Globus pallidus (tissue), 1 donor: ENCODE measurements at places on chromosomes 4 and X.

GRCh38 chr4:75922588-75922987 is 18.2 kb downstream of the NAAA start:
- no peak for DNase-seq

DNA sequence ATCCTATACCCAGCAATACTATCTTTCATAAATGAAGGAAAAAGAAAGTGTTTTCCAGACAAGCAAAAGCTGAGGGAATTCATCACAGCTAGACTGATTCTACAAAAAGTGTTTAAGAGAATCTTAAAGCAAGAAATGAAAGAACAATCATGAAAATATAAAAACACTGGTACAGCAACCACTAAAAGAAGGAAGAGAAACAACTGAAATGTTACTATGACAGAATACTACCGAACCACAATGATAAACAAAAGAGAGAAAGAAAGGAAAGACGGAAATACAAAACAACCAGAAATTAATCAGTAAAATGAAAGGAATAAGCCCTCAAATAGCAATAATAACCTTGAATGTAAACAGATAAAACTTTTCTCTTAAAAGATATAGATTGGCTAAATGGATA is 110.8 kb upstream of the AFF2 start:
- no peak for DNase-seq

DNA sequence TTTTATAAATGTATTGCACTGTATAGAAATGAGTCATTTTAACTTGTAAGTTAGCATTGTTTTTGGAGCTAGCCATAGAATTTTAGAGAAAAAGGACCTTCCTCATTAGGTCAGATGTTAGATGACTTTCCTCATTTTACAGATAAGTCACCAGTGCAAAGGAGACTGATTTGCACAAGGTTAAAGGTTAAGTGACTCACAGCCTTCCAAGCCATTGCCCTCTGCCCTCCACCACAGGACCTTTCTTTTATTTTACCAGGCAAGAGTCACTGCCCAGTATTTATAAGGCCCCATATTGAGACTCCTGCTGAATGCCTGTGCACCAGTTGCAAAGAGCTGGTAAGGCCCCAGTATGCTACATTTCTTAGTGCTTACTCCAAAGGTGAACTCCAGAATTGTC is 4.2 kb upstream of the ABCG2 start:
- no peak for DNase-seq

DNA sequence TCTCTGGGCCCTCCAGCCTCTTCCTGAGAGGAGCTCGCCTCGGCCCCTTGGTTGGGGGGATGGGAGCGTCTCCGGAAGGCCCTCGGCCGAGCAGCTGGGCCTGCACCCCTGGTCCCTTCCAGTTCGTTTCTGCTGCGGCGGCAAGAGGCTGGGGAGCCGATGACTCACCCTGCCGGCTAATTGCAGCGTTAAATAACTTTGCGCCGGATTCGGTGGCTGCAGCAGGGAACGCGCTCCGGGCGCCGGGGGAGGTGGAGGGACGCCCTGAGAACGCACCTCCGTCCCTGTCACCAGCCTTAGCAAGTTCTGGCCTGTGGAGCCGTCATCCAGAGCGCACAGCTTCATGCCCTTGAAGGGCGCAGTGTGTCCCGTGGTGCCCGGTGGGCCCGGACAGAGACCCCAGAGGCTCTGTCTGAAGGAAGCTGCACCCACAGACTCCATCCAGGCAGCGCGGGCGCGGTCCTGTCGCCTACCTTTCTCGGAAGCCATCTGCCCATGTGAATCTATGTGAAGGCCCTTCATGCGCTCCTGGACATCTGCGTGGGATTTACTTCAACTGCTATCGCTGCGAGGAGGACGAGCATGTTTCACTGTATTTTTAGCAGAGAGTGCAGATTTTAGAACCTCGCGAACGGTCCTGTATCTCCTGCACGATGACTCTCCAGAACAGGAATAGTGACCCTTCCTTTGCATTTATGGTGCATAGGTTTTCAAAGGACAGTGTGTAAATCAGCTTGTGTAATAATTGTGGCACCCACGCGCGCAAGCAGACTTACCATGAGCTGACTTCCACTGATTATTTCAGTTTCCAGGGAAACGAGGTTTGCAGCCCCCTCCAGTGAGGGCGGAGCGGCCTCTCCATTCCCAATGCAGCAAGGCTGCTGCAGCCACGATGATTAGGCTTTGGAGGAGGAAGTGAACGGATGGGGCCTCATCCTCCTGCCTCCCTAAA is 1.7 kb upstream of the TMEM271 start:
- DNase-seq: no peak

GRCh38 chr4:99614491-99614890 is 39.9 kb downstream of the MTTP start:
- DNase-seq: no peak

DNA sequence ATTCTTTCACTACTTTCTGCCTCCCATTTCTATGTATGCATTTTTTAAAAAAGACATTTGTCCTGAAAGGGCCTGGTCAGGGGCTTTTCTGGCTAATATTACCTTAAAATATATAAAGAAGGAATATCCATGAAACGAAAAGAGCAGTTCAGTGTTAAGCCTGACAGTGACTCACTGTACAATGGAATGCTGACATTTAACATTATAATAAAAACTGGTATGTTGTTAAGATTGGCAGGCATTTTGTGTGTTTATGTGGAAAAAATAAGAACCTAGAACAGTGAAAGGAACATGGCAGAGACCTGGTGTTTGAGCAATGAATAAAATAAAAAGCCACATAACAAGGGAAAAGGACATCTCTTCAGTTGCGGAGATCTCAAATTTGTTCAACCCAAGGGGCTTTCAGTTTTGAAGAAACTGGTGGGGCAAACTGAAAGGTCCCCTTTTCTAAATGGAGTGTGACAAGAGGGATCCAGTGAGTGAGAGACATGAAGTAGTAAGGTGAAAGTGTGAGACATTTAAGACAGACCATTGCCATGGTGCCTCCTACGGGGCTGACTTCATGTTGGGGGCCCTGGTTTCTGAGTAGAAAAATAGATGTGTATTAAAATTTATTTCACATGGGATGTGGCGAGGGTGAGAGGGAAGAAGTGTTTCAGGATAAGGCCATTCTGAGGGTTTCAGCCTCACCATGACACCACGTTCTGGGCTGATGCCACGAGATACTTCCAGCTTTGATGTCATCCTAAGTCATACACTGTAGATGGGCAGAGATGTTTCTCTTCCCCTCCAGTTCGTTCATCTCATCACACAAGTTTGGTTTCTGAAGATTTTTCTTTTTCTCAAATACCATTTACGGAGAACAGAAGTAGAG is 324.9 kb downstream of the PPP3CA start:
- DNase-seq: no peak

DNA sequence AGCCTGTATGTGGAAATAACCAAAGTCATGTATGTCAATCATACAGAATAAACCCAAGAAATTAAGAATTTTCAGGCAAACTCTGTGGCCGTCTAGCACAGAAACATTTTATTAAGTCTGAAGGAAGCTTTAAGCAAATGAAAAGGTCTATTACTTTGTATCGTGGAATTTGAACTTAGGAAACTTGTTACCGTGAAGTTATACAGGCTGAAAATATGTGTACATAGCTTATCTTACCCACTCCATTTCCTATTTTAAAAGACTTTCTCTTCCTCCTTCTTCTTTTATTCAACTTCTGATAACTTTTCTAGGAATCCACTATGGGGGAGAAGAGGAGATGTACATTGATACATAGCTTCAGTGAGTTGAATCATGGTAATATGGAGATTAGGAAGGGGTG is 108.3 kb downstream of the AGTR2 start:
- DNase-seq: no peak

DNA sequence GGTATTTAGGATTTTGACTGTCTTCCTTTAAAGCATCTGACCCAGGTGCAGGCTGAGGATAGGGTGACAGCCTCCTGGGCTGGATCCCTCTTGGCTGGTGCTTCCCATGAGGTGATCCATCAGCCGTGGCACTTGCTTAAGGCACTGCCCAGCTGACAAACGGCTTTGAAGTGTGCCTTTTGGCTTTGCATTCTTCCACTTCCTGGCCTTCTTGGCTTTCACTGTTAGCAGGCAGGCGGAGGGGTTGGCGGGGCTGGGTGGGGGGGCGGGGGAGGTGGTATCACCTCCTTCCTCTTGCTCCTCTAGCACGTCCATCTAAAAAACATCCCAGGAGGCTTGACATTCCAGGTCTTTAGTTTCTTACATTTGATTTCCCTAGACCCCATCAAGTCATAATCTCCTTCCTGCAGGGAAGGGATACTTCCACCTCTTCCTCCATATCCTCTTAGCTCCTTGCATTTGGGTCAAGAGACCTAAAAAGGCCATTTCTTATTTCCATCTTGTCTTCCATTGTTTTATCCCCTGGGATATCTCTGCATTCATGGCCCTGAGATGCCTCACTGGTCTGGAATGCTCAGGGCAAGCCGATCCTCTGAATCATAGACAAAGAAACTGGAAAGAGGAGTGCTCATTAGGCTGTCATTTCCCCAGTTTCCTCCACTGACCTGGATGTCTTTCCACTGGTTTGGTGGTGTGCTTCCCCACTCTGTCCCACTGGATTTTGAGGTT is 11.3 kb upstream of the APLN start:
- DNase-seq: no peak

GRCh38 chrX:39605183-39605582 is 492.6 kb downstream of the BCOR start:
- DNase-seq: no peak

DNA sequence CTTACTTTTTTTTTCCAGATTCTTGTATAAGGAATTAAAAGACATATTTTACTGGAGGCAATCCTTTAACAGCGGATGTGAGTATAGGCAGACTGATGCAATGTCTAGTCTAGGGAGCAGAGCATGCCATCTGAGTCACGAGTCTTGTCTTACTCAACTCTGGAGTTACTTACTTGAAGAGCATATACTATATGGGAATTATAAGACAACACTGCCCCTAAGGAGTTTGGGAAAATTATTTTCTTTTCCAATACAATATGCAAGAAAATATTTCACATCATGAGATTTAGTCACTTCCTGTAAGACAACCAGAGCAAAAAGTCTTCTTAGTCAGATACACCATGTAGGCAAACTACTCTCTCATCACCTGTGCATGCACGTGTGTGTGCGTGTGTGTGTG is 537.3 kb upstream of the FTHL17 start:
- DNase-seq: no peak

- no peak for DNase-seq
Measured at GRCh38 chr4:69832326-69833030, 27.5 kb downstream of the SULT1E1 start.

- no peak for DNase-seq
Measured at GRCh38 chr4:8523766-8524165, 56.4 kb upstream of the GPR78 start.

GRCh38 chr4:168881781-168882420 is 128.2 kb downstream of the CBR4 start:
- no peak for DNase-seq

GRCh38 chrX:136260776-136261175 is 9.6 kb upstream of the MAP7D3 start:
- no peak for DNase-seq

- no peak for DNase-seq
Measured at GRCh38 chr4:26021417-26022345, 107.7 kb downstream of the SMIM20 start.

DNA sequence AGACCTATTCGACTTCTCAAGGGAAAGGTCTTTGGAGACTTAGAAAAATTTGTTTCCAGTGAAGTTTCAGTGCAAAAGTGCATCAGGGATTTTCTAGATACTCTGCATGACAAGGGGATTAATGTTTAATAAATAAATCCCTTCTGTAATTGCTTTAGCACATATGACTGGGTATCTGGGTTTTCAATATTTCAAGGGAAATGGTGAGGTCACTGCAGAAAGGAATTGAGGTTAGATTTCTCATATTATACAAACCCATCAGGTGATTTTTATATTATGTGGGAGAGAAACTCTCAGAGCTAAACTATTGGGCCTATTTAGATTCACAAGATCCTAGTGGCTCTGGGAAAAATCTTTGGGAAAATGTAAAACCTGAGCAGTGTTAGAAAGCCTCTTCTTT is 48.3 kb upstream of the SLC4A4 start:
- no peak for DNase-seq

- no peak for DNase-seq
Measured at GRCh38 chr4:141410839-141411238, 190.1 kb downstream of the ZNF330 start.

DNA sequence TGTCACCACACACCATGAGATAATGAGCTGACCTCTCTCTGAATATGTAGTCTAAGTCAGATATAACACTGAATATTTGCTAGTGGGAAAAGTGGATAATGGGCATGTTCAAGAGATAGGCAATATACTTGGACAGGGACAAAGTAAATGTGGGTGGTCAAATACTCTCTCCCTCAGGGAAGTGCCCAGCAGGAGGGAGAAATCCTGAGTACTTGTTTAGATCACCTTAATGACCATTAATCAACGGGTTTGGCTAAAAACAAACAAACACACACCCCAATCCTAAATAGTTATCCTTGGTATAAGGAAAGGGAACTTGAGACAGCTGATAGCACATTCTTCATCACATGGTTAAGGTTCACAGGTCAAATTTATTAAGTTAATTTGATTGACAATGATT is 933.5 kb downstream of the C4orf33 start:
- DNase-seq: no peak

DNA sequence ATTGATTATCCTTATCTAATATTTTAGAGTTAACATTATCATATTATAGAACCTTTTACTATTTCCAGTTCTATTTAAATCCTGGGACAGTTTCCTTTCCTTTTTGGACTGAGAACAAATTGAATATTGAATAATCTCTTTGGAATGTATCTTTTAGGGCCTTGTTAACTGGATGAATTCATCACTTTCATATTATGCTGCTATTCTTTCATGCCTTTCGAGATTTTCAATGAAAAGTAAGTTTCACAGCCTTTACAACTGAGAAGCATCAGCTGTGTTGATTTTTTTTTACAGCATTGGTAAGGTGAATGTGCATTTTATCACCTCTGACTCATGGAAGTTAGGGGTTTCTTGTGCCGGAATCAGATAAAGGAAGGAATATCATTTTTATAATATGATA is 39.6 kb downstream of the PDLIM5 start:
- DNase-seq: no peak

DNA sequence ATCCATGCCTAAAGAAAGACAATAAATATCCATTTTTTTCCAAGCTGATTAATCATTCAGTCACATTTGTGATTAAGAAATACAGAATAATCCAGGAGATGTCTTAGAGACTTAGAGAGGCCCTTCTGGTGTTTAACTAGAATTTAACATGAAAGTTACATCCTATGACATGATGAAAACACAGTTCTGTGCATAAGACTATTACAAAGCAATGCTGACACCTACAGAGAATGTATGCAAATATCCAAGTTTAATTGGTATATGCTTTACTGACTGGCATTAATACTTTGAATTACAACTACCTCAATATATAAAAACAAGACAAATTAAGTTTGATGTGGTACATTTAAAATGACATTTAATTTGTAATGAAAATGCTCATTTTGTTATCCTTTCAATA is 17.8 kb upstream of the TLL1 start:
- DNase-seq: no peak

- no peak for DNase-seq
Measured at GRCh38 chrX:83529950-83530349, 21.9 kb downstream of the POU3F4 start.

- no peak for DNase-seq
Measured at GRCh38 chr4:2287594-2287915, 25.6 kb upstream of the MXD4 start.
